ENCODE measurements at places on chromosomes 13 and 19. TPM values are rescaled to one million over a fixed set of nuclear protein-coding genes. Genes with fewer than 3 reads are reported as not detected.

Gene ZNF66
- 1.7 TPM for total RNA-seq

Gene TMEM59L
- total RNA-seq = 0.32 TPM

Gene GRIK5
- not detected for total RNA-seq

Gene UNC13A
- total RNA-seq = 0.64 TPM

Data from fibroblast of villous mesenchyme (primary cell).